ENCODE measurements at places on chromosomes 2 and 18.

GRCh38 chr2:37344453-37345361 lies at the start of gene QPCT:
TSS of gene QPCT (plus strand) at chr2:37344630. CDS start at chr2:37344732, 102 bp downstream.
- peak; percentile 55 for DNase-seq

GRCh38 chr2:223954401-223954800 lies 2.9 kb upstream of the MRPL44 start:
- DNase-seq, result no peak

DNA sequence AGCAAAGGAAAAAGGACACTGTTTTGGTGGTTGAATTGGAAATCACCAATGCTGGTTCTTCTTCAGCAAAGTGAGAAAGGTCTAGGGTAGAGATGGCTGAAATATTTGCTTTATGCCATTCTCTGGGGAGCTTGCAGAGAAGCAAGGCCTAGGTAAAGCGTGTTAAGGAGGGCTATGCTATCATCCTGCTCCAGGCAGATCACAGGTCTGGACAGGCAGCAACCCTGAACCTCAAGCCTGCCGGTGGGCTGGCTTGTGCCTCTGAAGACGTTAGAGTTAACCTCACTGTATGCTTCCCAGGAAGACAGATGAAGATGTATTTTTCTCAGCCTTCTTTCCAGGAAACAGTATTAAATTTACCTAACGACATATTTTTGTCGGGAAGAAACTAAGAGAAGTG lies 138.5 kb upstream of the LYPD6 start:
- DNase-seq, result no peak

DNA sequence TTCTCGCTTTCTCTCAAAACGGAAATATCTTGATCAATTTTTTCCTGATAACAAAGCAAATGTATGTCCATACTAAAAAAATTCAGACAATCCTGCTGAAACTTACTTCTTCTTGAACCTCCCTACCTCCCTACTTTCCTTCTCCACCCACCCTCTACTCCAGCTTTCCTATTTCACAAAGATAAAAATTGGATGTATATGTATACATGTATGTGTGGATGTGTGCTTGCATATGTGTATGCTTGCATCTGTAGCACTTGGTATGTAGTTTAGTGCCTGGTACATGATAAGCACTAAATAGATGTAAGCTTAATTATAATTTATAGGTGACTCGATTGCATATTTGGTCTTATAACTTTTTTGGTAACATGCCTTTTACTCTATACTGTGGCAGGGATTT lies 167.5 kb upstream of the ITGA4 start:
- DNase-seq, result no peak

DNA sequence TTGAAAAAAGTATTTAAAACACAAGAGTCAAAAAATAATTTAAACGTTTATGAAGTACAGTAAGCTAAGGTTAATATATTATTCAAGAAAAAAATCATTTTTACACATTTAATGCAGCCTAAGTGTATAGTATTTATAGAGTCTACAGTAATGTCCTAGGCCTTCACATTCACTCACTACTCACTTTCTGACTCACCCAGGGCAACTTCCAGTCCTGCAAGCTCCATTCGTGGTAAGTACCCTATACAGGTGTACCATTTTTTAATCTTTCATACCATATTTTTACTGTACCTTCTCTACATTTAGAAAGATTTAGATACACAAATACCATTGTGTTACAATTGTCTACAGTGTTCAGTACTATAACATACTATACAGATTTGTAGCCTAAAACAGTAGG lies 20.9 kb upstream of the RPRD1A start:
- DNase-seq, result no peak

DNA sequence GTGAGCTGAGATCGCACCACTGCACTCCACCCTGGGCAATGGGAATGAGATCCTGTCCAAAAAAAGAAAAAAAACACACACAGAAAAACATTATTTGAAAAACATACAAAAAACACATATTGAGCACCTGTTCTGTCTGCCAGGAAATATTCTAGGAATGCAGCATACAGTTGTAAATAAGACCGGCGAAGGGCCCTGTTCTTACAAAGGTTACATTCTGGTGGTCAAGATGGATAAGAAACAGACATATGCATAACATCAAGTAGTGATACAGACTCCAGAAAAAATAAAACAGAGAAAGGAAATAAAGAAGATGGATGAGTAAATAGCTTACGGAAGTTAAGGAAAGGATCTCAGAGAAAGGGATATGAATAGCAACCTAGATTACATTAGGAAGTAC lies 159.8 kb downstream of the GALNT3 start:
- DNase-seq, result no peak

GRCh38 chr2:240629968-240630770 lies 4.9 kb downstream of the GPR35 start:
- DNase-seq, result no peak

DNA sequence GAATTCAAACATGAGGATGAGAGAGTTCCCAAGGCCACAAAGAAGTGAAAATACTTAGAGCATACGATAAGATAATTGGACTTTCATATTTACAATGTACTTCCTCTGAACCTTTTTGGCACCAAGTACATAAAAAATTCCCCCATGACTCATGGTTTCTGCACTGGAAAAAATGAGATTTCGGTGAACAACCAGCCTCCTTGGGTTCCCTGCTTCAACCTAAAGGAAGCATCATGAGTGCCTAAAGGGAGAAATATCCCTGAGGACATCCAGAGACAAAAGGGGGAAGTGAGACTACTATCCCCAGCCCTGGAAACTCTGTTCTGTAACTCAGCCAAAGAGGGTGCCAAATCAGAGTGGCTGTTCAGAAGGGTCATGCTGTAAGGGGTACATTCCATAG lies 562.7 kb upstream of the SLC39A10 start:
- DNase-seq, result no peak

GRCh38 chr2:19752500-19752899 lies 149.3 kb downstream of the TTC32 start:
- DNase-seq, result no peak

GRCh38 chr2:15154297-15154696 lies 406.8 kb downstream of the NBAS start:
- no peak for DNase-seq

- no peak for DNase-seq
Observed at GRCh38 chr2:241568726-241569125, 10.2 kb downstream of the BOK start.

GRCh38 chr2:30666266-30666874 lies 140.9 kb downstream of the CAPN13 start:
- DNase-seq, result peak; percentile 36

DNA sequence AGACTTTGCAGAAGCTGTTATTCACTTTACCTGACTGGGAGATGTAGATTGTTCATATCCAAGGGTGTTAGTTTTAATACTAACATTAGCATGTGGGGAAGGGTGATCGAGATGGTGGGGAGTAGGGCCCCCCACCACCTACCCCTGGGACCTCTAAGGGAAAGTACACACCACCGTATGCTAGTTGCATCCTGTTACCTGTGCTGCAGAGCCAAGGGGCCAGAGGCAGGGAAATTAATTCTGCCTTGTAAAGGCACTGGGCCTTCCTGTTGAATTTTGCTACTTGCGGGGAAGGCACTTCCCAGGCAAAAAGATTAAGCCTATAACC lies 9.0 kb downstream of the STEAP3 start:
- no peak for DNase-seq

GRCh38 chr2:7225848-7226247 lies 308.6 kb downstream of the RNF144A start:
- no peak for DNase-seq

GRCh38 chr2:30115141-30115980 lies 31.4 kb upstream of the YPEL5 start:
- DNase-seq, result peak; percentile 86

Data from colonic mucosa (tissue), 4 donors.